ENCODE measurements at places on chromosomes 12 and 14.
A peak's percentile ranks its signal among the peaks of the same experiment; 100 is the strongest.

DNA sequence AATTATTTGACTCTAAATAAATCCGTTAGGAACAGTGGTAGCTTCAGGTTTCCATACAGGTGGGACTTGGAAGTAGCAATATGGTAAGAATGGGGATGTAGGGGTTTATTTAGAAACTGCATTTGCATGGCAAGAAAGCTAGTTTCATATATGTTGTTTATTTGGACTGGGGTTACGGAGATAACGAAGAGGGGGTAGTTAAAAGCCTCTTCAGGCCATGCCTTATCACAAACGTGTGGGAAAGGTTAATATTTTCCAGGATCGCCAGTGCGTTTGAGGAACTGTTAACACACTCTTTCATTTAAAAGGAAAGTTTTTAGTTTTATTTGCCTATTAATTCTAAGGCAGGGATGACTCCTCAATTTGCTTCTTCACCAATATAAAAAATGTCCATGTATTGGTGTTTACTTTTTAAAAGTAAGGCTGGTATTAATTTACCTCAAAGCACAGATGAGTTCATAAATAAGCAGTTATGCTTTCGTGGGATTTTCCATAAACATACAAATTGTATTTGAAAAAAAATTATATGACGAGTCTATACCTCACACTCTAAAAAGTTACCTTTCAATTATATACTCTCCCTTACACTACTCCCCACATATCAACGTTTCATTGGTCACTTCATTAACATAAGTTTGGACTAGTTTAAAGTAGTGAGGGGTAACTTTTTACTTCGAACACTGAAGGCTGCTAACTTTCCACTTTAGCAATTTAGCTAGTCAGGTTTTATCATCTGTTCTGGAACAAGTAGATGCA, 814 bp downstream of the RAB2B start:
- no peak for DNase-seq

DNA sequence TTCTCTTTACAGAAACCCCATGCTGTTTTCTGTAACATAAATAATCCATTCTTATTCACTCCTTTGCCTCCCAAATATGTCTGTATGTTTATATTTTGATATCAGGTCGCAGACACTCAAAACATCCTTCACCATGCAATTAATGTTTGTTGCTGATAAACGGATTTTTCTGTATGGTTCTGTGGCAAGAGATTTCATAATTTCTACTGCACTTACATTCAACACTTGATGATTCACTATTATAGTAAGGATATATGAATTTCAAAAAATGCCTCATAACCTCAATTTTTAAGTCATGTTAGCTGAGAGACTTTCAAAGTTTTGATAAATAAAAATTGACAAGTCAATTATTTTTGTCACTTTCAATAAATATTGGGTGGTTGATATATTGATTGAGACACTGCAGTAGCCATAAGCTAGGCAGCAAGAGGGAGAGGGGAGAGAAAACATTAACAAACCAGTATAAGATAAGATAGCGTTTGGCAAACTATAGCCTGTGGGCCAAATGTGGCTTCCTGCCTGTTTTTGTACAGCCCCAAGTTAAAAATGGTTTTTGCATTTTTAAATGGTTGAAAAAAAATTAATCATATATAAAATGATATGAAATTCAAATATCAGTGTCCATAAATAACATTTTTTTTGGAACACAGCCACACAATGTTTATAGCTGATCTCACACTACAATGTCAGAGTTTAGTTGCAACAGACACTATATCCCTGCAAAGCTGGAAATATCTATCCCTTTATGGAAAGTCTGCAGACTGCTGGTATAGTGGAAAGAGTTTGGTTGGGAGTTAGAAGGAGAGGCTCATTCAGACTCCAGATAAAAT, 18.3 kb downstream of the ALDH6A1 start:
- DNase-seq: no peak

DNA sequence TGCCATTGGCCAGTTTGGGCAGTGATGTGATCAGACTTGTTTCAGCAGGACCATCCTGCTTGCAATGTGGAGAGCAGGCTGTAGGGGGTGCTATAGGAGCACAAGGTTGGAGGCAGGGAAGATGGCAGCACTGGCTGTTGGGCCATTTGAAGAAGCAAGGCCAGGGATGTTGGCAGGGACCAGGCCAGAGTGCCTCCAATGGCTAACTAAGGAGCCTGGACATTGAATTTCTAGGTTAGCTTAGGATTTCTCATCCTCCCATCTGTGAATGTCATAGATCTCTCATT, 23.5 kb downstream of the FGF23 start:
- no peak for DNase-seq

DNA sequence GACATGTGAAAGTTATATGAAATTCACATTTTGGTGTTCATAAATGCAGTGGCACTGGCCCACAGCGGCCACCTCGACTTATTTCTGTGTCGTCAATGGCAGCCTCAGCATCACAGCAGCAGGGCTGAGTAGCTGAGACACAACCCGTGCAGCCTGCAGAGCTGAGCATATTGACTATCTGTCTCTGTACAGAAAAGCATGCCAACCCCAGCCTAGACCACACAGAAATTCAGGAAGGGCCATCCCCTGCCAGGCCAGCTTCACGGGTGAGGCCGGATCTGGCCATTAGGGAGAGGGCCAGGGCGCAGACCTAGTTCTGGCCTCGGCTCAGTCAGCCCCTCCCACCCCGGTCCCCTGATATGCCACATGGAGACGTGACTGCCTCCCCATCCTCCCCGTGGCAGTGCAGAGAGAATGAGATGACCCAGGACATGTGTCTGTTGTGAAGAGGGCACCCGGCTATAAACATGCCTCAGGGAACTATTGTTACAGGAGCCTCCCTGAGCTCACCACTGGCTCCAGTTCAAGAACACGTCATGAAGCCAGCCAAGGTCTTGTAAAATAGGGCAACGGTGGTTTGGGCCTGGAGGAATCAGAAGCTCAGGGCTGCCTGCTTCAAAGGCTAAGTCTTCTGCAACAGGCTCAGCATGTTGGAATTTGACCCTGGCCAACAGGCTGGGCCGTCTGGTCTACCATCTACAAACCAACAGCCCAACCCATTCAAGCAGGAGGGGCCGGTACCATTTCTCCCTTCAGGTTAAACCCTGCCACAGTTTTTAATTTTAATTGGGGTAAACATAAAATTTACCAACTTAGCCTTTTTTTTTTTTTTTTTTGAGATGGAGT, 25.5 kb downstream of the SCARB1 start:
- DNase-seq: no peak

DNA sequence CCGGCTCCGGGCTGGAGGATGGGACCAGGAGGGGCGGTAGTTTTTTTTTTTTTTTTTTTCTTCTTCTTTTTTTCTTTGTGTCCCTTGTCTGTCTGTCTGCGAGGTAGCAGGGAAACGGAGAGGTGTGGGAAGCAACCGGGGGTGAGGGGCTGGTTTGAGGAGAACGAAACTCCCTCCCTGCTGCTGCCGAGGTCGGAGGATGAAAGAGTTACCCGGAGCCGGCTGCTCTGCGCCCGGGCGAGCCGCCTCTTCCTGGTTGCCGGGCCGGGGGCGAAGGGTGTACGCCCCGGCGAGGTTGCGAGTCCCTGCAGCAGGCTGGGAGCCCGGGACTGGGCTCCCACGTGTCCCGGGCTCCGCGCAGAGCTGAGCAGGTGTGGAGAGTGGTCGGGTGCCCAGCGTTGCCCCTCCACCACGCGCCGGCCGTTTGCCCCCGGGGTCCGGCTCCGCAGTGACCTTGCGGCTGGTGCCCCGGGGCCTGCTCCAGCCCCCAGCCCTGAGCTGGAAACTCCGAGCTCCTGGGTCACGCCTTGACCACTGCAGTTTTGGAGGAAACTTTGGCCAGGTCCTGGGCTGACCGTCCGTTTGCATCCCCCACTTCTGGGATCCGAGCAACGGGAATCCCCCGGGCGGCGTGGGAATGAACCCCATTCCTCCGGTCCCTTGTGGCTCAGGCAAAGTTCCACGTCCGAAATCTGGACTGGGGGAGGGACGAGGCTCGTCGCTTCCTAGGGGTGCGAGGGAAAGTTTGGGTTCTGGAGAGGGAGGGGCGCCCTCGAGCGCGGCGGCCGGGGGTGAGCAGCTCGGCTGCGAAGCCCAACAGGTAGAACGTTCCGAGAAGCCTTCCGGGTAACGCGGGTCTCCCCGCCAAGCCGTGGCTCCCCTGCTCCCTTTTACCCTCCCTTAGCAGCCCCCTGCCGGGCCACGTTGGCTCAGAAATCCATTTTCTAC, 1.3 kb downstream of the CHST11 start:
- no peak for DNase-seq

DNA sequence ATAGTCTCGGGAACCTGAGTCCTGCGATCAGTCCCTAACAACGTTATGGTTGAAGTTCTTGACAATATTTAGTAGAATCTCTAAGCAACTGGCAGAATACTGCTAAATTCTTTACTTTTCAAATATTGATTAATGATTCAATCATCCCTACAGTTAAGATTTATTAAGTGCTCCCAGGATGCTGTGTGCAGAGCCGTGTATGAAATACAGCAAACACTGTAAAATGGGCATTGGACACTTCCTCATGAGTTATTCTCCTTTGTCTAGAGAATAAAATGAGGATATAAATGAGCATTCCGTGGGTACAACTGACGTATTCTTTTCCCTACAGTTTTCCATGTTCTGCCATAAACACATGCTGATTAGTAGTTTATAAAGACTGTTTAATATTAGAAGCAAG, 372.4 kb downstream of the TMTC2 start:
- DNase-seq: no peak

GRCh38 chr14:33510063-33510481, 440.8 kb downstream of the EGLN3 start:
- no peak for DNase-seq

DNA sequence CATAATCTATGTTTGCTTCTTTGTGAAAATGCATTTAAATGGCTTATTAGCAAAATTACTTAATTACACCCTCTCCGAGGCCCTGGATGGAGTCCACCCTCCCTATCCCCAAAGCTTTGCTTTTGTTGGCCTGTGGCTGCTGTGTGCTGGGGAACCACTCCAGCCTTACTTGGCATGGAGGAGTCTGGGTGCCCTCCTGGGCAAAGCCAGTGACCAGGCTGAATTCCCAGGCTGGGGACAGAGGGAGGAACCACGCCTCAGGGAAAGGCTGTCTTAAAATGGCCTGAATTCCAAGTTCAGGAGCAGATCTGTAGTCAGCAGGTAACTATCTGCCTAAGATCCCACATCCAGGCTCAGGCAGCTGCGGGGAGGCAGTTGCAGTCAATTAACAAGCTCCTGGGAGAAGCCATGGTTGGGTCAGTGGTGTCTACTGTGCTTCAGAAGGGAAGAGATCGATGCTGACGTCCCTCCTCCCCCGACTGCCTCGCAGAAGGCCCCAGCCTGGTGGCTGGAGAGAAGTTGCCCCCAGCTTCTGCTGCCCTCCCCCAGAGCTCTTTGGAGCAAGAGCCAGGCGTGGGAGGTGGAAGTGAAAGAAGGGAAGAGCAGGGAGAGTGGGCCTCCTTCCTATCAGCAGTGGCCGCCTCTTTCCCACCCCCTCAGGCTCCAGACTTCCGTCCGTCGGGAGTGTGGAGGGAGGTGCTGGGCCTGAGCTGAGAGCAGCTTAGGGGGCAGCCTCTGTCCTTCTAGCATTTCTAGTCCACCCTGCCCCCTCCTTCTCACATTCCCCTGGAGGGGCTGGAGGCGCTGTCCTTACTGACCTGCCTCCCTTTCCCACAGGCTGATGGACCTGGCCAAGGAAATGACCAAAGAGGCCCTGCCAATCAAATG, 11.3 kb downstream of the VASH1 start:
- no peak for DNase-seq

- no peak for DNase-seq
These were observed 518.0 kb upstream of the TBX3 start for GRCh38 chr12:115201966-115202365.

DNA sequence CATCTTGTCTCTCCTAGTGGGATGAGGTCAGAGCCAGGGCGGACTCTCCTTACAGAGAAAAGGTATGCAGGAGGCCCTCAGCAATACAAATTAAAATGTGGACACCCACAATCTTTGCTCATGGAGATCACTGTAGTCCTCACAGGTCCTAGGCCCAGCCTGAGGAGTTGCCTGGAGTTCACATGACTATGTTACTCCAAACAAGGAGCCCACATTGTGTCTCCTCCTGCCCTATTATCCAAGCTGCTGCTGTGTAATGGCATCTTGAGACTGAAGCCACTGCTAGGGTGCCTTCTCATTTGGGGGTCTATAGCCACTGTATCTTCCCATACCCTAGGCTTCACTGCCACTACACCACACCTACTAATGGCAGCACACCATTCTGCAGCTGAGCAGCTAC, 11.0 kb downstream of the OR4K1 start:
- no peak for DNase-seq

GRCh38 chr12:14219156-14219555, 146.3 kb upstream of the ATF7IP start:
- DNase-seq: no peak

GRCh38 chr12:65614259-65614889, 209.9 kb upstream of the HMGA2 start:
- no peak for DNase-seq

GRCh38 chr14:53218161-53218560, 65.0 kb upstream of the DDHD1 start:
- DNase-seq: no peak

- no peak for DNase-seq
These were observed 365 bp downstream of the CCDC59 start for GRCh38 chr12:82357845-82358199.

GRCh38 chr12:89098441-89099112, 253.7 kb downstream of the DUSP6 start:
- DNase-seq: no peak

GRCh38 chr14:104096751-104097700, 11.5 kb downstream of the ASPG start:
- DNase-seq: no peak

GRCh38 chr14:100416921-100417860, 94.1 kb downstream of the SLC25A47 start:
- DNase-seq: peak; percentile 35

- peak; percentile 38 for DNase-seq
These were observed 444.6 kb upstream of the CCDC196 start for GRCh38 chr14:66041582-66041981.

GRCh38 chr14:48622980-48623379, 947.6 kb upstream of the MDGA2 start:
- no peak for DNase-seq

DNA sequence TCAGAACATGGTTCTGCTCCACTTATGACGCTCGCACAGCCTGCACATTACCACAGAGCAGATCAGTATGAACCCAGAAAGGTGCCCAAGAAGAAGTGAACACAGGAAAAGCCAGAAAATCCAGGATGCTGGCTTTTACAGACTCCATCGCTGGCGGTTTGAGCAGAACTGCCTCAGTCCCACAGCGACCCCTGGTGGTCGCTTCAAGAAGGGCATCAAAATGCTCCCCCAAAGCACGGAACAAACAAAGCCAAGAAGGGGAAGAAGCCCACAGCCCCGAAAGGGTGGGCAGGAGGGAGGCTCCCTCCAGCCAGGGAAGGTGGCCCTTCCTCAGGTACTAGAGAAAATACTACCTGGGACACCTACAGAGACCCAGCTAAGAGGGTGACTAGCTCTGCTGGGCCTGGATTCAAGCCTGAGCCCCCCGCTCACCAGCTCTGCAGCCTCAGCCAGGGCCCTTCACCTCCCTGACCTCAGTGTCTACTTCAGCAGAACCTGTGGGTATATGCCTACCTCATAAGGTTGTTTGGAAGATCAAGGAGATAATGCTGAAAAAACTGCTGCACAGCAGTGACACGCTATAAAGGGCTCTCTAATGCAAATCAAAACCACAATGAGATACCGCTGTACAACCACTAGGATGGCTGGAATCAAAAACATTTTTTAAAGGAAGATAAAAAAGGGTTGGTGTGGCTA, 98.1 kb downstream of the NCOR2 start:
- DNase-seq: no peak

All from NCI-H1436 treated with DMSO at 0.1 percent for 48 hours (cell line).